ENCODE measurements at places on chromosomes 1 and 21. TPM values are rescaled to one million over a fixed set of nuclear protein-coding genes. Genes with fewer than 3 reads are reported as not detected.

The S100A16 gene
- 30.8 TPM for total RNA-seq

The RORC gene
- 13.7 TPM for total RNA-seq

The RPS8 gene
- 843 TPM for total RNA-seq

The COL8A2 gene
- 0.16 TPM for total RNA-seq

Measured in pancreas (tissue), 10 donors.